ENCODE measurements at places on chromosomes 2 and 18.

DNA sequence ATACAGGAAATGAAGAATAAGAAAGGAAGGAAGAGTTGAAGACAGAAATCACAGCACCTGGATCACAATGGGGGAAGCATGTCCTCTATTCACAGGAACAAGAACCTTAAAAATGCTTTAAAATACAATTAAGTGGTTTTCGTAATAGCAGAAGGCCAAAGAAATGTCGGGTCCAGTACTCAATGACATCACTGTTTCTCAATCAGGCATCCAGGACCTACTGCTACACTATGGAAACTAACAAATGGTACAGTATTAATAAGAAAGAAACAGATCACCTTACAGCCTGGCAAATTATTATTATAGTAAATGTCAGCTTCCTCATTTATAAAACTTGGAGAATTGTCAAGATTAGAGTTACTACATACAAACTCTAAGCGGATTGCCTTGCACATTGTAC, 15.8 kb downstream of the HNRNPLL start:
- no peak for DNase-seq

GRCh38 chr2:170814533-170815230, 2.0 kb upstream of the GAD1 start:
- DNase-seq: no peak

DNA sequence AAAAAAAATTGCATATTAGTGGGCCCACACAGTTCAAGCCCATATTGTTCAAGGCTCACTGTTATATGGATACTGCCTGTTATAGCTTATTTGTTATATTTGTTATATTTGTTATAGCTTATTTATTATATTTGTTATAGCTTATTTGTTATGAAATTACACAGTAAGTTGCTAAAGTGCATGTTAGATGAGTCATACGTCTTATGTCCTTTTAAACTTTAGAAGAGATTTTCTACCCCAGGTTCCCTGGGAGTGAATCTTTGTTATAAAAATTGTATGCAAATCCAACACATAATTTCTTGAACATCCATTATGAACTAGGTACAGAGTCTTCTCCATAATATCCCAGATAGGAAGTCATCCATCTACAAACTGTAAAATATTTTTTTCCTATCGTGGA, 22.1 kb downstream of the HTR2B start:
- no peak for DNase-seq

- DNase-seq: no peak
Observed at GRCh38 chr2:168916331-168916675, 15.2 kb downstream of the G6PC2 start.

DNA sequence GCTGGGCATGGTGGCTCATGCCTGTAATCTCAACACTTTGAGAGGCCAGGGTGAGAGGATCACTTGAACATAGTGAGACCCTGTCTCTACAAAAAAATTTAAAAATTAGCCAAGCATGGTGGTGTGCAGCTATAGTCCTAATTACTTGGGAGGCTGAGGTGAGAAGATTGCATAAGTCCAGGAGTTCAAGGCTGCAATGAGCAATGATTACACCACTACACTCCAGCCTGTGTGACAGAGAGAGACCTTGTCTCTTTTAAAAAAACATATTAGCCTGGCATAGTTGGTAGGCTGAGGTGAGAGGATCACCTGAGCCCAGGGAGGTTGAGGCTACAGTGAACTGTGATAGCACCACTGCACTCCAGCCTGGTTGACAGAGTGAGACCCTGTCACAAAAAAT, 13.7 kb downstream of the TRAPPC8 start:
- no peak for DNase-seq

DNA sequence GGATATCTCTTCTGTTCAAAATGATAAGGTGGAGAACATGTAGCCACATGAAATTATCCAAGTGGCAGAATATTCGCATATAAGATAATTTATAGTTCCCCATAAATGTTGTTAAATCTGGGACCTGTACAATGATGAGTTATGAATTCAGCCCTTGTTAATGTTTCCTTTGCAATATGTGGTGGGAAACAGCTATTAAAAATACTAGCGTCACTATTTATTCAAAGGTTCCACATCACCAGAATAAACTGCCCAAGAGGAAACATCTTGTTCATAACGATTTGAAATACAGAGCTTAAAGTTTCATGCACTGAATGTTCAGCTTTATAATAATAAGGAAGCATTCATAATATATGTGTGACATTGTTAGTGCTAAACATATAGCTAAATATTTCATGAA, 223.9 kb upstream of the TCF4 start:
- no peak for DNase-seq

DNA sequence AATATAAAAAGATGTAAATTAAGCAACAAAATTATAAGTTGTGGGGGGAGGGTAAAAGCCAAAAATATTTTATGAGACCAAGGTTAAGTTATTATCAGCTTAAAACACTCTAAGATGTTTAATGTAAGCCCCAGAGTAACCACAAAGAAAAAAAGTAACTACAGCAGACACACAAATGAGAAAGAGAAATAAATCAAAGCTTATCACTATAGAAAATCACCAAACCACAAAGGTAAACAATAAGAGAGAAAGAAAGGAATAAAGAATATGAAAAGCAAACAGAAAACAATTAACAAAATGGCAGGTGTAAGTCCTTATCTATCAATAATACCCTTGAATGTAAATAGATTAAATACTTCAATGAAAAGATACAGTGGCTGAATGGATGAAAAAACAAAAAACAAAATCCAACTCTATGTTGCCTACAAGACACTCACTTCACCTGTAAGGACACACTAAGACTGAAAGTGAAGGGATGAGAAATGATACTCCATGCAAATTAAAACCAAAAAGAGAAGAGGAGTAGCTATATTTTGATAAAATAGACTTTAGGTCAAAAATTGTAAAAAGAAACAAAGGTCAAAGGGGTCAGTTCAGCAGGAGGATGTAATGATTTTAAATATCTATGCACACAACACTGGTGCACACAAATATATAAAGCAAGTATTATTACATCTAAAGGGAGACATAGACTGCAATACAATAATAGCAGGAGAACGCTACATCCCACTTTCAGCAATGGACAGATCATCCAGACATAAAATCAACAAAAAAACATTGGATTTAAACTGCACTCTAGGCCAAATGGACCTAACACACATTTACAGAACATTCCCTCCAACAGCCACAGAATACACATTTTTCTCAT, 80.7 kb downstream of the PTPN2 start:
- DNase-seq: peak; percentile 19

Data from GM12878 (cell line).